Fibroblast of skin of abdomen (primary cell): ENCODE measurements at places on chromosomes 5 and 9.

DNA sequence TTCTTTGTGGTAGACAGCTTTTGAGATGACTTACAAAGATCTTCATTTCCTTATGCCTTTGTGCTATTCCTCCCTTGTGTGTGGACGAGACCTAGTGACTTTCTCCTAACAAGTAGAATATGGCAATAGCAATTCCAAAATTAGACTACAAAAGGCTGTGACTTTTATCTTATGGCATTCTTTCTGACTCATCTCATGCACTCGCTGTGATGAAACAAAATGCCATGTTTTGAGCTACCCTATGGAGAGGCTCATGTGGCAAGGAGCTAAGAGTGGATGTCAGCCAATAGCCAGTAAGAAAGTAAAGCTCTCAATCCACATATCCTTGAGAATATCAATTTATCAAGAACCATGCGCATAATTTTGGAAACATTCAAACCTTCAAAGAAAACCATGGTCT lies 380.5 kb upstream of the SMC2 start:
- DNase-seq, result peak; percentile 27

DNA sequence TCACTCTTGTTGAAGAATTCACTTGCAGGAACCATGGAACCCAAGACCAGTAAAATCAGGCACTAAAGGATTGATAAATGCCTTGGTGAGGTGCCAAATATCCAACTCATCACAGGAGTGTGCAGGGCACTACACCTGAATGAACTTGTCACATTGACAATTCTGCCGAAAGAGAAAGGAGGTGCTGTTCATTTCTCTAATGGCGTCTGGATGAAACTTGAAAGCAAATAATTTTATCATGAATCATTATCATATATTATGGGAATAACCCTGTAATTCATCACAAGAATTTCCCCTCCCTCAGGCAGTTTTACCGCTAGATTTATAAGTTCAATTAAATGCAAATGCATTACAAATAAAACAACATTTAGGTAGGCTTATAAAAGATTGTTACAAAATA lies 360.0 kb downstream of the GLIS3 start:
- DNase-seq, result no peak

GRCh38 chr5:7261049-7261448 lies 134.9 kb upstream of the ADCY2 start:
- DNase-seq, result peak; percentile 39

GRCh38 chr5:157362982-157363381 lies 97.0 kb upstream of the NIPAL4 start:
- DNase-seq, result no peak

- DNase-seq, result no peak
These were observed 405.8 kb upstream of the ADAMTS16 start for GRCh38 chr5:4734348-4734747.

DNA sequence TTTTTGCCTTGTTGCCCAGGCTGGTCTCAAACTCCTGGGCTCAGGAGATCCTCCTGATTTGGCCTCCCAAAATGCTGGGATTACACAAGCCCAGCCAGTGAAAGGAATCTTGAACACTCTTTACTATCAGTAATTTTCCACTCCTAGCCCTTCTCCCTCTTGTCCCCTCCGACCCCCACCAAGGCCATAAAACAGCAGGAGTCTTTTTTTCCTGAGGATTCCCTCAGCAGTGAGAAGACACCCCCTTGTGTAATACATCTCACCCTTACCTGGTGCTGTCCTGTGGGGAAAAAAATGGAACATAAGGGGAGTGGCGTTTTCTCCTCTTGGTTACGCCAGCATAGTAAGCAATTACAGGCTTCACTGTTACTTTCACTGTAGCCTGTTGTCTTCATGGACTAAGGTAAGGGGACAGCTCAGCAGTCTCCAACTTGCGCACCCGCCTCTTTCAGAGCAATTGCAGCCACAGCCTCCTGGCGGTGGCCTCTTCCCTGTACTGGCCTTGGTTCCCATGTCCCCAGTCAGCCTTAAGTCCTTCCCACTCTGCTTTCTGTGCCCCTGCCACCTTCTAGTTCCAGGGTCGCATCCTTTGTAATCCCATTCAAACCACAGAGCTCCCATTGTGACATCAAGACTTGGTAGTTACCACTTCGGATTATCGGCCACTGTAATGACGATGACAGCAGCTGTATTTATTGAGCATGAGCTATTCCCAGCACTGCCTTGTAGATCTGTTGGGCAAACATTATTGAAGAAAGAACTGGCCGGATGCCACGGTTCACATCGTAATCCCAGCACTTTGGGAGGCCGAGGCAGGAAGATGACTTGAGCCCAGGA lies 10.0 kb downstream of the NAIF1 start:
- DNase-seq, result no peak

GRCh38 chr5:56535347-56535746 lies 280.0 kb upstream of the MAP3K1 start:
- no peak for DNase-seq

DNA sequence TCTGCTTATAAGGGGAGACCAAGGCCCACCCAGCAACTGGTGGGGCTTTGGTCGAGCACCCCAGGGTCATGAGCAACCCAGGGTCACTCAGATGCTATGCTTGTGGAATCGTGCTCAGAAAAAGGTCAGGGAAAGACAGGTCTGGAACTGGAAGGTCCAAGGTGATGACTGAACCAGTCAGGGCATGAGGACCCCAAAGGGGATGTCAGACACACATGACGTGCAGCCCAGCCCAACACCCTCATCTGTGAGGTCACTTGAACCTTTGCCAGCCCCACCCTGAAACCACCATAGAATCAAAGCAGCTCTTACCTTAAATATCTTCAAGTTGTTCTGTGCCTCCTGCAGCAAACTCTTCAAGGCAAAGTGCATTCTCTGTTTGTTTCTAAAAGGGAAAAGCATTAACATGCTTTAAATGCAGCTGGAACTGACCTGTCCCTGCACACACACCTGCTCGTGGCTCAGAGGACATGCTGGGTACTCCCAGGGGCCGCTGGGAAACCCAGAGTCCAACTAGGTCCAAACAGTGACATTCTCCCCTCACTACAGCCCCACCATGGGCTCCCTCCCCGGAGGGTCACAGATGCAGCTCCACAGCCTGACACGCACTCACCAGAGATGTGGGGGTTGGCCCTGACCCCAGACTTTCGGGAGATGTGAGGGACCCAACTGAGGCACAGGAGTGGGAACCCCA lies 29.4 kb downstream of the IPPK start:
- no peak for DNase-seq

DNA sequence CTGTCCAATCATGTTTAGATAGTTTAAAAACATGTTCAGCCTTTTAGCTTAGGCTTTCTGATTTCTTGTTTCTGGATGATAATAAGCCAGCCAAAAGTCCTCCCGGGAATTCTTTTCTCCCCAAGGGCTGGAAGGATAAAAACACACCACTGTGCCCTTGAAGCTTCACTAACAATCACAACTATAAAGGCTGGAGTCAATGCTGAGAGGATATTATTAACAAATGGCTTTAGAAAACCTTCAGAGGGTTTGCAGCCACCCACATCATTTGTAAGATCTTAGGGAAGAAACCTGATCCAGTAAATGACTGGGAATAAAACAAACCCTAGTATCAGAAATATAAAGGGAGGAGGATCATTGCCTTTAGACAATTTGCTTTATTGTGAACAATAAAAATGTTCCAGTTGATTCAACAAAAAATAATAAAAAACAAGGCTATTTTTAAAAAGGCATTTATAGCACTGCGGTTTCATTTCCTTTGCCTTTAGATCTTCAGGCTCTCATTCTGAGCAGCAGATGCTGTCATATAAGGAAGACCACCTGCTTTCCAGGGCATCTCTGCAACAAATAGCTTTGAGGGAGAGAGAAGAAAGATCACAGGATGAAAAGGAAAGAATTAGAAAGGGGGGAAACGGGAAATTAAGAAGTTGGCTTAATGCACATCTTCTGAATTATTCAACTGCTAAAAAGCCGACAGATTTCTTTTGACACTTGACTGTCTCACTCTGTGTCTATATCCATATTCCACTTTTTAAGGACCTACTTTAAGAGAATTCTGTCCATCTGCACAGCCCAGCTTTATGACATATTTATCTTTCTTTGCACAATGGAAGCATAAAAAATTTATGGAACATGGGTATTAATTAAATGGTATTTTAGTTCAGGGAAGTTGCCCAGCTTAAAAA lies 277.2 kb upstream of the SLC24A2 start:
- DNase-seq, result no peak

GRCh38 chr5:133265720-133266526 lies 214.1 kb downstream of the HSPA4 start:
- DNase-seq, result no peak

DNA sequence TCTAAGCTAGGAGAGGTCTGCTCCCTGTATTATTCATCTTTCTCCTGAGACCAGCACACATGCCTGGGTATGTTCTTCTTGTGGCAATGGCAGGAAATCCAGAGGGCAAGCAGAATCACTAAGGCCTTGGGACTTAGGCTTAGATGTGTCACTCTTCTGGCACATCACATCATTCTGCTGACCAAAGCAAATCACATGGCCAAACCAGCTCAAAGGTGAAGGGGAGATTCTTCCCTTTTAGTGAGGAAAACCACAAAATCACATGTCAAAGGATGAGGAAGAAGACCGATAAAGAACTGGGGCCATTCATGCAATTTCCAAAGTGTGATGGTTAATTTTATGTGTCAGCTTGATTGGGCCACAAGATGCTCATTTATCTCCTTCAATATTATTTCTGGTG lies 5.7 kb upstream of the AGGF1 start:
- no peak for DNase-seq

GRCh38 chr9:126128494-126129142 lies 198.0 kb upstream of the MVB12B start:
- DNase-seq, result no peak

DNA sequence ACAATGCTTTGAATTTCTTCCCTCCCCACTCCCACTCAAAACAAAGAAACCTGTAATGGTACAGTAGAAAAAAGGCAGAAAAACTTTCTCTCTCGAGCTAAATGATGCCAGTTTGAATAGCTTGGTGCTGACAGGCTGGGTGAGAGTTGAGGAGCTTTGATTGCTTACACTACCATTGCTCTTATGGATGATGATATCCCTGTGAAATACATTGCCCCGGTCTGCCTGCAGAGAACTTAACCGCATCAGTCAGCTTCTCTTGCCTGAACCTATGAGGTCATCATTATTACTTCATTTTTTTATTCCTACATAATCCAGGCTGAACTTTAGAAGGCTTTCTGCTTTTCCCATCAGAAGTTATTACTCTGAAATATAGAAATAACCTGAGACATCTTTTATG lies 69.3 kb downstream of the ISL1 start:
- DNase-seq, result no peak

DNA sequence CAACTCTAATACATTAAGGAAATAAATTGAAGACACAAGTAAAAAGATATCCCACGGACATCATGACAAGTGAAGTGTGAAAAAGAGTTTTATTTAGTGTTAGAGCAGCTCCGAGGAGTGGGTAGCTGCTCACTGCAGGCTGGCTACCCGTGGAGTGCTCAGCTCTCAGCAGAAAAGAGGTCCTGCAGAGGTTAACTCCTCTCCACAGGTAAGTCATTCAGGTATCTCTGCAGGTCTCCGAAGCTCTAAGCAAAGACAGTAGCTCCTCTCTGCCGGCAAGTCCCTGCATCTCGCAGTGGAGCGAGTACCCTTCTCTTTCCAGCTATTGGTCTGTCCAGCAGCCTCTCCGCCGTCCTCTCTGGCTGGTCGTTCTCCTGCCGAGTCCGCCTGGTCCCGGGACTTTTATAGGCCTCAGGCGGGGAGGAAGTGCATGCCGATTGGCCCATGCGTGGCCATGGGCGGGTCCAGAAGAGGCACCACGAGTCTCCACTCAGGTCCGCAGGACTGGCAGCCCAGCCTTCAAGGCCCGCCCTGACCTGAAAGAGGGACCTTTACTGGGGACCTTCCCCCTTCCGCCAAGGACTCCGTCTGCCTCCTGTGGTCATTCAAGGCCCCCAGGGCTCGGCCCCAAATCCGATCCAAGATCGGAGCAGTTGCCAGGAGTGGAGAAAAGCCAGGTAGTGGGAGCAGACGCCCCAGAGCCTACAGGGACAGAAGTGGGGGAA lies 29.9 kb downstream of the BTNL9 start:
- no peak for DNase-seq

DNA sequence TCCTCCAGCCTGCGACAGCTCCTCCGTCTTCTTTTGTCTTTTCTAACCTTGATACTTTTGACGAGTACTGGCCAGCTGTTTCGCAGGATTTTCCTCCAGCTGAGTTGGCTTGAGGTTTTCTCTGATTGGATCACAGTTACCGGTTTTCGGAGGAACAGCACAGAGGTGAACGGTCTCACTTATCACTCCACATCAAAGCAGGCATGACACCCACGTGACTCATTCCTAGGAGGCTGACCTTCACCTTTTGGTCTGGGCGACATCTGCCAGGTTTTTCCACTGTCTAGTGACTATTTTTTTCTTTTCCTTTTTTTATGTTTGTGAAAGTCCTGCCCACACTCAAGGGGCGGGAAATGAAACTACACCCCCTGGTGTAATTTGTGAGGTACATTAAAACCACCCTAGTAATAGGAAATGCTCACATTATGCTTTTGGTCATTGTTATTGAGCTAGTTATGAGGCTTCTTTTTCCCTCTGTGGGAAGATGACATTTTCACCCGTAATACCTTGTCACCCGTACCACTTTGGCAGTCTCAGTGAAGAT lies 319.2 kb downstream of the GADD45G start:
- no peak for DNase-seq
